Activated T-cell treated with anti-CD3 and anti-CD28 coated beads, Interleukin-2, amount 50 U/mL, for 1 hour (primary cell): ENCODE measurements at places on chromosomes 2 and 18.
A peak's percentile ranks its signal among the peaks of the same experiment; 100 is the strongest.

GRCh38 chr2:152354909-152355308, 19.9 kb downstream of the FMNL2 start:
- DNase-seq, result no peak

GRCh38 chr2:217262911-217263310, 403.0 kb upstream of the TNP1 start:
- no peak for DNase-seq

DNA sequence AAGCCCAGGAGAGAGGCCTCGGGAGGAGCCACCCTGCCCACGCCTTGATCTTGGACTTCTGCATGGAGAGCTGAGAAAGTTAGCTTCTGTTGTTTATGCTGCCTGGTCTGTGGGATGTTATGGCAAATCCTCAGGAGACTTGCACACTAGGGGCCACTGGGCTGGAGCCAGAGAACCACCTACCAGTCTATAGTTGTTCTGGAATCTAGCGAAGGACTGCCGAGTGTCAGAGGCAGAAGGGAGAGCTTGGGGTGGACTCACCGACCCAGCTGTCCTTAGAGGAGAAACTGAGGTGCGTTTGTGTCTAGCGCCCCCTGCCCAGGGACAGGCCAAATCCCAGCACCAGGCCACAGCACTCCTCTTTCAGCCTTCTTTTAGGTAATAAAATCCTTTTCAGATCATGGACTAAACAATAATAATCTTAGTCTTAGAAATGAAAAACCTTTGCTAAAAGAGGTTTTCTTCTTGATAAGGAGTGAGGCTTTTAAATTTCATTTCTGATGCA, 398.7 kb upstream of the SALL3 start:
- no peak for DNase-seq

DNA sequence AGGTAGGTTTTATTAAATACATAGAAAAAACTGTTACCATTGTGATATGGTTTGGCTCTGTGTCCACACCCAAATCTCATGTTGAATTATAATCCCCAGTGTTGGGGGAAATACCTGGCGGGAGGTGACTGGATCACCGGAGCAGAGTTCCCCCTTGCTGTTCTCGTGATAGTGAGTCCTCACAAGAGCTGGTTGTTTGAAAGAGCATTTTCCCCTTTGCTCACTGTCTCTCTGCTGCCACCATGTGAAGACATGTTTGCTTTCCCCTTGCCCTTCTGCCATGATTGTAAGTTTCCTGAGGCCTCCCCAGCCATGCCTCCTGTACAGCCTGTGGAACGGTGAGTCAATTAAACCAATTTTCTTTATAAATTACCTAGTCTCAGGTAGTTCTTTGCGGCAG, 352.7 kb upstream of the SLC39A10 start:
- no peak for DNase-seq

GRCh38 chr2:164384434-164384833, 236.8 kb downstream of the GRB14 start:
- no peak for DNase-seq

DNA sequence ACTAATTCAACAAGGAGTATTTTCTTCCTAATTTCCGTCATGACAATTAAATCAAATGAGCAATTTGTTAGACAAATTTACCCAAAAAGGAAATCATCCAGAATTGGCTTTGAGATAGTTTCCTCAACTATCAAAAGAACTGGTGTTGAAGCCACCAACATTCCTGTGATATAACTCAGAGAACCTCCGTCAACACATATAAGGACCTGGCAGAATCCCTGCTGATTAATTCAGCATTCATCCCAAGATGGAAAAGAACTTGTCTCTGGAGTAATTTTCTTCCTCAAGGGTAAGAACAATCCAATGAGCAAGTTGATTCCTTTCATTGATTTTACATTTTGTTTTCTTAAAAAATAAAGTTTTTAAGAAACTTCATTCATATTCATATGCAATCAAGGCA, 62.0 kb downstream of the MBD2 start:
- DNase-seq, result no peak

DNA sequence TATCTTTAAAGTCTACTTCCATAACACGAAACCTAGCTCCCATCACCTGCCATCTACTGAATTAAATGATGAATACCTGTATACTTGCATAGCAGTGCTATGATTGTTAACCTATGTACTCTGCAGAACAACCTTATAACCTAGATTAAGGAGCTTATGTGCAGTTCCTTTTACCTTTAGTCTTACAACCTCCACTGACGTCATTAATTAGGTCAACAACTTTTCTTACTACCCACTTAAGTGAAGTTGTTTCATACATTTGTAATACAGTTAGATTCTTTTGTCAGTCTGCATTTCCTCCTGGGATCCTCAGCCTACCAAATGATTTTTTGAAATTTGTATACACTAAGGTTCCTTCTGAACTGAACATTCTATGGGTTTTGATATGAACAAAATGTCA, 1082.3 kb downstream of the SUCLG1 start:
- DNase-seq, result no peak

DNA sequence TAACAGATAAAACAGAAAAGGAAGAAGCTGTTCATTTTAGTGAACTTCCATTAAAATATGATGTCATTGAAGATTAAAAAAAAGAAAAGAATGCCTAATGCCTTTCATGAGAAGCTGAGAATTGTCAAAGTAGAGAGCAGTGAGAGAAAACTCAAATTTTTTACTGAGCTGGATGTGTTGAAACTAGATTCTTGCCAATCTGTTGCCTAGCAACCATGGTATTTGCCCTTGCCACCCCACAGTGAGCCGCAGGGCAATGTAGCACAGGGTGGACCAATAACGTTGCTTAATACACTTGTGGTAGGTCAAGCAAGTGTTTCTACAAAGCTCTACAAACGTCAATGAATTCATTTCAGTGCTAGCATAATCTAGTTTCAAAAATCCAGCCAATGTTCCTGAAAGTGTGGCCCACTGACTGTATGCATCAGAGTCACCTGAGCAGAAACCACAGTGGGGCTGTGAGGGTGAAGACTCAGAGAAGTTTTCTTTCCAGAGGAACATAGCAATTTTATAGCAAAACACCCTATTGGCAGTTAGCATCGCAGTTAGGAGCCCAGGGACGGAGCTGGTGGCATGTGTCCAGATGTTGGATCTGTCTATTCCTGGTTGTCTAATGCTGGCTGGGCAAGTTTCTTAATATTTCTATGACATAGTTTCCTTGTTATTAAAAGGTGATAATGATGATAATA, 132.2 kb downstream of the DOCK10 start:
- DNase-seq, result peak; percentile 47

GRCh38 chr18:13550418-13551304, 175.7 kb downstream of the FAM210A start:
- no peak for DNase-seq

GRCh38 chr2:165067643-165068486, 112.5 kb upstream of the SLC38A11 start:
- DNase-seq, result no peak

- DNase-seq, result no peak
Observed at GRCh38 chr18:2310886-2311285, 260.4 kb downstream of the METTL4 start.
